Femur (tissue), 1 donor: ENCODE measurements at places on chromosomes 7 and 10.

DNA sequence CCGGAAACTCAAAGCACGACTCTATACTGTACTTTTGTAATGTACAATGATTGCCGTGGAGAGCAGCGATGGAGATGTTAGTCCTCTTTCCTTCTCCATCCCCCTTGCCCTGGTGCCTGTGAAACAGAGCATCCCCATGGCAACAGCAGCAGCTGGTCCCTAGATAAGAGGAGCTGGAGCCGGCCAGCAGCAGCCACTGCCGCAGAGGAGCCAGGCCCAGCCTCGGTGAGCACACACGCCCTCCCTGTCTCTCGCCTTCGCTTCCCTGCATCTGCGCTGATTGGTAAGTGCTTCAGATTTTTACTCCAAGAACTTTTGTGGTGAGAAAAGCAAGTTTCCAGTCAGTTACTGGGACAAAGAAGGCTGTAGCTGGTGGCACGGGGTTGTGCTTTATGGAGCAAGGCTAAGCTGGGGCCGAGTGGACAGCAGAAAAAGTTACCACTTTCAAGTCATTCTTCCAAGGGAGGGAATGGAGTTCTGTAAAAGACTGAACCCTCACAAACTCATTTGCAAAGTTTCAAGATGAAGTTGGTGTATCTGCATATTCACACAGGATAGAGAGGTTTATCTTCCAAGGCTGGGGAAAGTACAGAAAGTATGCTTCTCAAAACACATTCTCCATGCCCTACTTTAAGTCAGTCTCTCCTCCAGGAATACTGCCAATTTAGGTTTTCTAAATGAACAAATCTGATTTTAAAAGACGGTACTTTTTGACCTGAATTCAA lies at the start of gene PPP1R17:
Gene PPP1R17, plus strand, starts transcription at position 192 of the 725 bp plus-strand sequence. CDS start 5,227 bp downstream, outside the sequence.
- DNase-seq: no peak

DNA sequence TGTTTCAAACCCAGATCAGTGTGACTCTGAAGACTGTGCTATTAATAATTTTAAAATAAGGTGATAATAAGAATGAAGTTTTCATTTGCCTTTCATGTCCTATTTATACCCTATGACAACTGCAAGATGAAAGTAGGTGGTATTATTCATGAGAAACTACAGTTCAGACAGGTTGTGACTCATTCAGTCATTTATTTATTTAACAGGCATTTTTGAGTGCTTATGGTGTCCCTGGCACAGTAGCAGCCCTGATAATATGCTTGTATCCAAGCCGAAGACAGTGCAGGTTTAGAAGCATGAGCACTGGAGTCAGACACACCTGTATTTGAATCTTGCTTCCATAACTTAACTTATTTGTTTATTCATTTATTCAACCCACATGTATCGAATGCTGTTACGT lies 87.1 kb downstream of the FZD1 start:
- DNase-seq: no peak

DNA sequence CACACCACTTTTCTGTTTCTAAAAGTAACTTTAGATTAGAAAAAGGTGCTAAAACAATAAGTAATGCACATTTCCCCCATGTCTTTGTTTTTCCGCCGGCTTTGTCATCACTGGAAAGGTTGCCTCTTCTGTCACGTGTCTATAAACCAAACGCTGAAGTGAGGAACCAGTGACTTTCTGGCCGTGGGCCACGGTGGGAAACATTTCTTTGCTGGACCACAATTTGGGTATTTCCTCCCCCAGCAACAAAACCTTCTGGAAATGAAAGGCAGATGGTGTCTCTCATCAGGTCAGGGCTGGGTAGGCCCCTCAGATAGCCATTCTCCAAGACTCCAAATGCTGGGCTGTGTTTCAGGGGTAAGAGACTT lies 174.5 kb downstream of the SH3PXD2A start:
- DNase-seq: no peak

GRCh38 chr10:58488921-58489320 lies 23.8 kb upstream of the BICC1 start:
- no peak for DNase-seq

DNA sequence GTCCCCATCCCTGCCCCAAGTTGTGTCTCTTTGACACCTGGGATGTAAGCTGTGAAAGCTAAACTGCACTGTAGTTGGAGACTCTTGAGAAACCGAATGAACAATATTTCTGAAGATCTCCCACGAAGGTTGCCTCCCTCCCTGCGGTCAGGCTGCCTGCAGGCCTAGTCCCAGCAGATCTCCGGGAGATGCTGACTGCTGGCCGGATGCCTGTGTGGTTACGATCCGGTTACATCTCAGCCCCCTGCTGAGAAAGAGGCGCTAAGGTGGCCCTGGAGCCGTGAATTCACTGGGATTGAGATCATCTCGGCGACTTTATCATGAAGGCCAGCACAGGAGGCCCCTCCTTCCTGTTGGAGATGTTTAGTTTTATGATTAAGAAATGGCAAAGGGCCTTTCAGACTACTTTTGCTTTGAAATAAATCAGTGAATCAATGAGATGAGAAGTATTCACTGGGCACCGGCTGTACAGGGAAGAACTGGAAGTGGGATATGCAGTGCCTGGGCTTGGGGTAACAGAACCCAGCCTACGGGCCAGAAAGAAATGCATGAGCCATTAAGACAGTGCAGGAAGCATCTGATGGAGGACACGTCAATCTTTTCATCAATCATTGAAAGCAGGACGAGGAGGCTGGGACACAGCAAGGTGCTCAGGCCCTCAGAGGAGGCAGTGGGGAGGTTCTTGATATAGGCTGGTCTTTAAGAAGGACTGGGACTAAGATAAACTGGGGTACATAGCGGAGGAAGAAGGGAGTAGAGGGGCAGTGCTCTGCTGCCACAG lies 177.6 kb downstream of the PRKAG2 start:
- no peak for DNase-seq

DNA sequence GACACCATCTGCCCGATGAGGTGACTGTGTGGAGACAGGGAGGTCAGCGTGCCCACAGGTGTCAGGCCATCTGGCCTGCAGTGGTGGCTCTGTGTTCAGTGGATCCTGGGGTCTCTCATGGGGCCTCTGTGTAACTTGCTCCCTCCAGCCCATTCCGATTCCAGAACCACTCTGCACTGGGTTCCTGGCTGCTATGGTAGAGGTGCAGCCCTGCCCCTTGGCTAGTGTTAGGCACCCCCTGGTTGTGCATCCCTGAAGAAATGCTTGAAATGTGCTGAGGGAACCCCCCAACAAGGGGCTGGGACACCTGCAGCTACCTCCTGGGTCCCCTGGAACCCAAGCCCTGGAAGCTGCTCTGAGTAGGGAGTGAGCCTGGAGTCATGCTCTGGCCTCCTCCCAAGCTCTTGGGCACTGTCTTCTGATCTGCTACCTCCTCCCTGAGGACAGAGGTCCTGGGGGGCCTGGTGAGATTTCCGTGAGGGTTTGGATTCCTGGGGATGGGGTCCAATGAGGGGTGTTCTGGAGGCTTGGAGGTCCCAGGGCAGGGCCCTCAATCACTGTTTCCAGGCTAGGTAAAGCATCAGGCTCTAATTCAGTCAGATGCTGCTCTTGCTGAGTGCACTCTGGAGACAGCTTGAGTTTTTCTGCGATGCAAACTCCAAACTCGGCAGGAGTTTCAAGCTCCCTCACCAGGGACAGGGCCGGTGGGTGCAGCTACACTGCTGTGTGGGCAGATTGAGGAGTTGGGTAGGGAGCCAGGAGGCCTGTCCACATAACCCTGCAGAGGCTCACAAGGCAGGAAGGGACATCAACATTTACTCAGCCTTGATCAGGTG lies 27.7 kb downstream of the RAMP3 start:
- no peak for DNase-seq

DNA sequence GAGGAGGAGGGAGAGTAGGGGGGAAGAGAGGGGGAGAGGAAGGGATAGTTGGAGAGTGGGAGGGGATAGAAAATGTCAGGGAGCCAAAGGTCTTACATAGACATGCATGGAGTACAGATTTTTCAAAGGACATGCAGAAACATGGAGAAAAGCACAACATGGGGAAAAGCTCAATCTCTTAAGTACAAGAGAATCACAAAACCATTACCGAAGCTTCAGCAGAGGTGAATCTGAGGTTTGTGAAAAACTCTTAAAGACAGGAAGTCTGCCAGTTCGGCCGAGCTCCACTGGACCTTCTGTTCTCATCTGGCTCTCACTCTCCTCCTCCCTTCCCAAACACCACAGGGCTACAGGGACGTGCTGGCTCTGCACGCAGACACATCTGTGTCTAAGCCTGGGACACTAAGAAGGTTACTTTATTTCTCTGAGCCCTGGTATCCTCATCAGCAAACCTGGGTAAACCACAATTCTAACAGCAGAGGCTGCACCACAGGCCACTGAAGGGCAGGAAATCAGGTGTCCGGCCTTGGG lies 133.9 kb downstream of the COBL start:
- peak; percentile 32 for DNase-seq

GRCh38 chr10:119270762-119271366 lies 63.5 kb downstream of the GRK5 start:
- DNase-seq: peak; percentile 68

GRCh38 chr7:21767300-21767900 lies 178.3 kb downstream of the CDCA7L start:
- DNase-seq: peak; percentile 37

DNA sequence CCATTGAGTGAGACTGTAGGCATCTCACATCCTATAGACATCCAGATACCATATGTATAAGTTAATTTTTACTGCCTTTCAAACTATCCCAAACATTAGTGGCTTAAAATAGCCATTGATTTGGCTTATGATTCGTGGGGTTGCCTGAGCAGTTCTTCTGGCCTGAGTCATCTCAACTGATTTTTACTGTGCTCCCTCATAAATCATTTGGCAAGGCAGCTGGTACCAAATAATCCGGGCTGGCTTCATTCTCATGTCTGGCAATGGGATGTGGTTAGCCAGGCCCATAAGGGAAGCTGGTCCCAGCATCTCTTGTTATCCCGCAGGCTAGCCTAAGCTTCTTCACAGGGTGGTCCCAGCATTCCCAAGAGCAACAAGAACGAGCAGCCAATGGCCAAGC lies 6.7 kb upstream of the LRGUK start:
- no peak for DNase-seq

GRCh38 chr7:18974803-18975202 lies 142.6 kb downstream of the TWIST1 start:
- DNase-seq: no peak

DNA sequence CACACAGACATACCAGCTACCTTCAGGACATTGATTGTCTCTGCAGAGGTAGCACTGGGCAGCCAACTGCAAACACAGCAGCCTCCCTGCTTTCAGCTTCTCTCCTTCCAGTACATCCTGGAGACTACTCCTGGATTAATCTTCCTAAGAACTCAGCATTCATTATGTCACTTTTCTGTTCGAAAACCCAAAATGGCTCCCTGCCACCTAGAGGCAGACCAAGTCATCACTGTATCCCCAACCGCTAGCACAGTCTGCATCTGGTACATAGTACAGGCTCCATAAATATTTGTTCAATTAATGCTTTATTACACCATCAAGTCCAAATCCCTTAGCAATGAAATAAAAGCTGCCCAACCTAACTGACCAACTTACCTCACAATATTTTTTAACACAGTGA lies 5.0 kb upstream of the SEC31B start:
- DNase-seq: no peak

GRCh38 chr7:126040114-126041045 lies 1110.8 kb upstream of the POT1 start:
- DNase-seq: no peak

DNA sequence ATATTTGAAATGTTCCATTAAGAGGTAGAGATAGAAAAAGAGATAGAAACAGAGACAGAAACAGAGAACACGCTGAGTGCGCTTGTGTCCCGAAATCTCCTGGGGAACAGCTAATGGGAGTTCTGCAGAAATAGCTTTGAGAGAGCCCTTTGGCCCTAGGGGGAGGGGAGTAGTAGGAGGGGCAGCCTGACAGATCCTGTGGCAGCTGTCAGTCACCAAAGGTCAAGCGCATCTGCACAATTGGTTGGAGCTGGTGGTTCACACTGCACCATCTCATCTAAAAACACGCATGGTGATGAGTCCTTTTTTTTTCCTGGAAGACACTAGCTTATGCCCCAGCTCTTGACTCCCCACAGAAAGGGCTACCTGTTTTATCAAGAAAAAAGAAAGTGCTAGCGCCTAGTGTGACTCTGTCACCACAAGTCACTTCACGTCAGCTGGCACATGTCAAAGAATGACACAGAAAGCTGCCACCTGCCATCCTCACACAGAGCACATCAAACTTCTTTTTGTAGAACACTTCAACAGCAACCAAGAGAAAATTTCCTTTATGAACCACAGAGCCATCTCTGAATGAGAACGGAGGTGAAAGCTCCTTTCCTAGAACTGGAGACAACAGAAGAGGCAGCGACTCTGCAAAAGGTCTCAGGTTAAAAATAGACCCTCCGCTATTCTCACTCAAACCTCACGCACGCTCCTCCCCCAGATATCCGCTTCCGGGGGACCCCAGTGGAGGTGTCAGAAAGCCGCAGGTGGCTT lies 125.7 kb downstream of the GFRA1 start:
- no peak for DNase-seq

DNA sequence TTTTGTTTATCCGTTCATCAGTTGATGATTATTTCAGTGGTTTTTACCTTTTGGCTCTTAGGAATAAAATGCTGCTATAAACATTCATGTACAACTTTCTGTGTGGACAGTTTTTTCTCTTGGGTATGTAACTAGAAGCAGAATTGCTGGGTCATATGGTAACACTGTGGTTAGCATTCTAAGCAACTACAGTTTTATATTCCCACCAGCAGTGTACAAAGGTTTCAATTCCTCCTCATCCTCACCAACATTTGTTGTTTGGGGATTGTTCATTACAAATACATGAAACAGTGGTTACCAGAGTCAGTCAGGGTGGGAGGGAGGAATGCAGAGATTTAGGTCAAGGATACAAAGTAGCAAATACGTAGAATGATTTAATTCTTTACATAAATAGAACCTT lies 97.0 kb downstream of the NPSR1 start:
- no peak for DNase-seq

- no peak for DNase-seq
These were observed 5.0 kb downstream of the ABCB8 start for GRCh38 chr7:151032936-151033863.

- DNase-seq: no peak
These were observed 29.5 kb downstream of the EGFR start for GRCh38 chr7:55048221-55048859.

DNA sequence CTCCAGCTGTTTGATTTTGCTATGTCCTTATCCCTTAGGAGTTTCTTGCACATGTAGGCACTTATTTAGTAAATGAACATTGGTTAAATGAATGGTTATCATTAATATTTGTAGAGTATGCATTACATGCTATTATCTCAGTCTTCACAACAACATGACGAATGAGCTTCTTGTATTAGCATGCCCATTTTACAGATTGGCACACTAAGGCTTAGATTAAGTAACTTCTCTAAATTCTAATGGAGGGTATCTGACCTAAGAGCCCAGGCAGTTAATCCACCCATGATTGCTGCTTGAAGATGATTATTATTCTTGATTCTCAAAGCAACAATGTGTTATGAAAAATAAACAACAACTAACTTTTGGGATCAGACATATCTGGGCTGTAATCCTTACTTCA lies 32.7 kb downstream of the SP8 start:
- no peak for DNase-seq

- no peak for DNase-seq
These were observed 5.2 kb downstream of the LAT2 start for GRCh38 chr7:74214816-74215630.

- no peak for DNase-seq
These were observed 283.5 kb upstream of the ADARB2 start for GRCh38 chr10:2020836-2021235.

GRCh38 chr10:60778971-60779796 lies 906 bp downstream of the CDK1 start:
- no peak for DNase-seq
